ENCODE measurements at places on chromosomes 13 and 19. TPM values are rescaled to one million over a fixed set of nuclear protein-coding genes. Genes with fewer than 3 reads are reported as not detected.

Gene LHFPL6
- 8.9 TPM for polyA plus RNA-seq

Gene TRMT1
- polyA plus RNA-seq, result 34.5 TPM

Gene GPC6
- polyA plus RNA-seq, result 0.45 TPM

Gene CD209
- not detected for polyA plus RNA-seq

DNA sequence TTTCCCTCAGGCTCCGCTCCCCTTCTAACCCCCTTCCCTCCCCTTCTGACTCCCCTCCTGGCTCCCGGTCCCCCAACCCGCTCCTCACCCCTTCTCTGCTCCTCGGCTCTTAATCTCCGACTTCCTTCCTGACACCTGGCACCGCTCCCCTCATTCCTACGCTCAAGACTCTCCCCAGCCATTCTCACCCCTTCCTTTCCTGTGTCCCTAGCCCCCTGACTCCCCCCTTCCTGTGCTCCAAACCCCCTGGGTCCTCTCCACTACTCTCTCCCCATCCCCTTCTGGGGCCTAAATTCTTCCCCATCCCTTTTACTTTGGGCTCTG, 658 bp downstream of the CLPP start:
- H3K27me3 ChIP-seq, result no peaks in the 10 kb centered on the region
- peak overlapping the region; percentile 97 for H3K4me3 ChIP-seq
- H3K4me1 ChIP-seq, result peaks cover 3% of the 10 kb centered on the region
- peaks cover 15% of the 10 kb centered on the region for H3K36me3 ChIP-seq
- peak overlapping the region; percentile 58 for H3K27ac ChIP-seq

GRCh38 chr13:113371061-113371460, 7.1 kb upstream of the GRTP1 start:
- no peak overlapping the region for H3K27ac ChIP-seq
- DNase-seq, result no peak
- no peaks in the 10 kb centered on the region for H3K4me1 ChIP-seq
- peaks cover under 1% of the 10 kb centered on the region for H3K27me3 ChIP-seq
- H3K36me3 ChIP-seq, result no peaks in the 10 kb centered on the region

DNA sequence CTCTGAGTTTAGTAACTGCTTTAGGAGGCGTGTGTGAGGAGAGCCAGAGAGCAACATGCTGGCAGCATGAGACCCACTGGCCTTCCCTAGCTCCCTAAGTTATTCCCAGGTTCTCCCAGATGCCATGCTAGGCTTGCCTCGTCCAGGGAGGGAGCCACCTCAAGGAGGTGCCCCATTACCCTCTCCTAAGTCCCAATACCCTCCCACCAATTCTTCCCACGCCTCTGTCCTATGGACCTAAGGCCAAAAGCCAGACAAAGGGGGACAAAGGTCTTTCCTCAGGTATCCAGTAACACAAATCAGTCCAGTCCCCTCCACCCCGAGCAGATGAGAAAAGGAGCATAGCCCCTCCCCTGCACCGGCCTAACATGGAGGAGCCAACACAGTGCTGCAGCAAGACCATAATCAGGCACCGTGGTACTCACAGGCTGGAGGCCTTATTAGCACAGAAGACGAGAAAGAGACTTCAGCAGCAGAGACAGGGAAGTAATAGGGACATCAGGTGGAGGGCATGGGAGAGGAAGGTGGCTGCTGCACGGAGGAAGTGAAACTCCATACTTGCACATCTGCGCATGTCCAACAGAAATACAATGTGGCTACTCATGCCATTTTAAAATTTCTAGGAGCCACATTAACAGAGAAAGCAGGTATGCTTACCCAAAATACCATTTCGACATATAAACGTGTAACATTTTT, 46.3 kb downstream of the BRD4 start:
- no peak for DNase-seq
- H3K27ac ChIP-seq, result no peak overlapping the region
- H3K27me3 ChIP-seq, result no peaks in the 10 kb centered on the region
- no peak overlapping the region for H3K4me3 ChIP-seq

DNA sequence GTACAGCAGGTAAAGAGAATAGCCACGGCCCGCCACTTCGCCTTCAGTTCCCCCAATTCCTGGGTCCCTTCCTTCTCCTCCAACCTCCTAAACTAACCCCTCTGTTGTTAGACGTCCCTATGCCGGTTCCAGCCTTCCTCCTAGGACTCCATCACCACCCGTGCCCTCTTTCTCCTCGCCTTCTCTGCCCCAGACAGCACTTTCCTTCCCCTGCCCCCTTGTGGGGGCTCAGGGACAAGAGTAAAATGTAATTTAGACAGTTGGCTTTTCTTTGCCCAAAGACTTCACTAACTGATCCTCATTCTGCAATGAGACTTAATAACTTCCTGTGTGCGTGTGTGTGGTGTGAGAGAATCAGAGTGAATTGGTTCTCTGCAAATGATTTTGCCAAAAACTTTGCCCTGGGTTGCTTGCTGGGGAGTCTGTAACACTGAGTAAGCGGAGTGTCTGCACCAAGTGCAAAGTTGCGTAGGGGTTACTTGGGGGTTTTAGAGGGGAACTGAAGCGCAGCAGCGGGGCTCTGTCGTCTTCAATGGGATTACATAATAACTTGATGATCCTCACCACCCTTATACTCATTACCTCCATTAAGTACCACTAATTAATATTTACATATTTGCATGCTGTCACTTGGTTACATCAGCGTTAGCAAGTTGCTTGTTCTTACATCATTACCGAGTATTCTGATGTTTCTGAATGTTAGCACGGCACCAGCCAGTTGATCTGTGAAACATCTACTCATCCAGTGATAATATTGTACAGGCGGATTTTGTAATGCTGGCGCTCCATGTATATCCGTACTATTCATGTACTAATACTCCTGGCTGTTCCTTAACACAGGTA, 19.9 kb upstream of the SGCG start:
- DNase-seq, result no peak
- H3K27ac ChIP-seq, result no peak overlapping the region
- H3K36me3 ChIP-seq, result no peaks in the 10 kb centered on the region
- H3K27me3 ChIP-seq, result peaks cover 18% of the 10 kb centered on the region
- no peak overlapping the region for H3K4me3 ChIP-seq

DNA sequence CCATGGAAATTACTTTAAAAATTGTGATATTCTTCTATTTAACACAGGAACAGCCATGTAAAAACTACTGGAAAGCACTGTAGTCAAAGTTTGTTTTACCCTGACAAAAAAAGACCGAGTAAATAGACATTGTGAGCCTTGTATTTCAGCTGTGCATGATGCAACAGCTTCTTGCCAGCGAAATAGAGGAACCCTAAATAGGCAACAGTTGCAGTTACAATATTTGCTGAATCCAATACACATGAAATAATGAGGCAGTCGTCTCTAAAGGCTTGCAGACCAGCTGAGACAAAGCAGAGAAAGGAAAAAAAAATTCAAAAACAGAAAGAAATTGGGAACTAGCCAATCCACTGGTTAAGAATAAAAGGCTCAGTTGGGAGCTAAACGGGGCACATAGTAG, 1001.1 kb downstream of the OLFM4 start:
- H3K36me3 ChIP-seq, result no peaks in the 10 kb centered on the region
- DNase-seq, result no peak
- H3K4me1 ChIP-seq, result no peaks in the 10 kb centered on the region
- no peak overlapping the region for H3K4me3 ChIP-seq
- no peak overlapping the region for H3K27ac ChIP-seq

DNA sequence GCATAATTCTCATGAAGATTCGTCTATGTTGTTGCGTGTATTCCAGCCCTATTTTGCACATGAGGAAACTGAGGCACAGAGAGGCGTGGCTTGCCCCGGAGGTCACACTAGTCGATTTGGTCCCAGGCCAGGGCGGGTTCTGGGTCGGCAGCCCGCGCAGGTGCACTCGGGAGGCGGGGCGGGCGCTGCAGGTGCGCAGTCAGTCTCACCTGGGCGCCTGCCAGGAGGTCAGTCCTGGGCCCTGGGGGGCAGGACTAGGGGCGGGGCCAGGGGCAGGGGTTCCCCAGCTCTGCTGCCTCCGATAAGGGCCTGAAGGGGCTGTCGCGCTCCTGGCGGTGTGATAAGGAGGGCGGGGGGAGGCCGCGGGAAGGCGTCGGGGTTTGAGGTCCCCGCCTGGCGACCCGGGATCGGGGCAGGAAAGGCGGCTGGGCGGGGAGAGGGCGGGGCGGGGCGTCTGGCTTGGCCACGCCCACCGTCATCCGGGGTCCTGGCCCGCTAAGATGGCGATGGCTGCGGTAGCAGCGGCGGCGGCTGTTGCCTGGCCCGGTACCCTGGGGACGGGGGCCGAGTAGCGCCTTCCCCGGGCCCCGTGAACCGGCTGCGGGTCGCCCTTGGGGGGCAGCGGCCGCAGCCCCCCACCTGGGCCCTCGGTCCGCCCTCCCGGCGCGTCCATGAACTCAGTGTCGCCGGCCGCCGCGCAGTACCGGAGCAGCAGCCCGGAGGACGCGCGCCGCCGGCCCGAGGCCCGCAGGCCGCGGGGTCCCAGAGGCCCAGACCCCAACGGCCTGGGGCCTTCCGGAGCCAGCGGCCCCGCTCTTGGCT, at the start of gene ATG4D:
ATG4D (plus strand) TSS at position 485 of the 822 bp plus-strand sequence; CDS start at position 672, 187 bp downstream.
- peak within 1 kb of the TSS; percentile 61 for H3K4me3 ChIP-seq
- peak within 1 kb of the TSS; percentile 43 for H3K27ac ChIP-seq
- H3K36me3 ChIP-seq, result peaks cover 7% of the 10 kb centered on the region
- DNase-seq, result no peak
- H3K27me3 ChIP-seq, result no peaks in the 10 kb centered on the region

GRCh38 chr13:46324976-46325375, 62.1 kb downstream of the RUBCNL start:
- no peak overlapping the region for H3K27ac ChIP-seq
- H3K36me3 ChIP-seq, result no peaks in the 10 kb centered on the region
- H3K4me1 ChIP-seq, result no peaks in the 10 kb centered on the region
- H3K4me3 ChIP-seq, result no peak overlapping the region

GRCh38 chr19:18119013-18119716, 21.6 kb downstream of the MAST3 start:
- H3K36me3 ChIP-seq, result no peaks in the 10 kb centered on the region
- H3K27ac ChIP-seq, result no peak overlapping the region
- no peaks in the 10 kb centered on the region for H3K27me3 ChIP-seq
- peaks cover 10% of the 10 kb centered on the region for H3K4me1 ChIP-seq
- DNase-seq, result no peak

DNA sequence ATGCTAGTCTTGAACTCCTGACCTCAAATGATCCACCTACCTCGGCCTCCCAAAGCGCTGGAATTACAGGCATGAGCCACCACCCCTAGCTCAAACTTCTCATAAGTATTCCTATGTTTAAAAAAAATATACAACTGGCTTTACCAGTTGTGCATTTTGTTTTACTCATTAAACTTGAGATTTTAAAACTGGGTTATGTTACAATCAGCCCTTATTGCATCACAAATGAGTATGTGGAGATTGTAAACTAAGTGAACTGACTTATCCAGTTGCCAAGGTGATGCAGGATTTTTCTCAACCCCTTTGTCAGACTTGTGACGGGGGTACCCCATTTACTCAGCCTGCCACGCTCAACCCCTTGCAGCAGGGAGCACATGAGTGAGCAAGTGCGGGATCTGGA, 14.4 kb upstream of the GTF2F2 start:
- no peak overlapping the region for H3K4me3 ChIP-seq
- H3K4me1 ChIP-seq, result no peaks in the 10 kb centered on the region
- H3K36me3 ChIP-seq, result no peaks in the 10 kb centered on the region
- H3K27me3 ChIP-seq, result no peaks in the 10 kb centered on the region

DNA sequence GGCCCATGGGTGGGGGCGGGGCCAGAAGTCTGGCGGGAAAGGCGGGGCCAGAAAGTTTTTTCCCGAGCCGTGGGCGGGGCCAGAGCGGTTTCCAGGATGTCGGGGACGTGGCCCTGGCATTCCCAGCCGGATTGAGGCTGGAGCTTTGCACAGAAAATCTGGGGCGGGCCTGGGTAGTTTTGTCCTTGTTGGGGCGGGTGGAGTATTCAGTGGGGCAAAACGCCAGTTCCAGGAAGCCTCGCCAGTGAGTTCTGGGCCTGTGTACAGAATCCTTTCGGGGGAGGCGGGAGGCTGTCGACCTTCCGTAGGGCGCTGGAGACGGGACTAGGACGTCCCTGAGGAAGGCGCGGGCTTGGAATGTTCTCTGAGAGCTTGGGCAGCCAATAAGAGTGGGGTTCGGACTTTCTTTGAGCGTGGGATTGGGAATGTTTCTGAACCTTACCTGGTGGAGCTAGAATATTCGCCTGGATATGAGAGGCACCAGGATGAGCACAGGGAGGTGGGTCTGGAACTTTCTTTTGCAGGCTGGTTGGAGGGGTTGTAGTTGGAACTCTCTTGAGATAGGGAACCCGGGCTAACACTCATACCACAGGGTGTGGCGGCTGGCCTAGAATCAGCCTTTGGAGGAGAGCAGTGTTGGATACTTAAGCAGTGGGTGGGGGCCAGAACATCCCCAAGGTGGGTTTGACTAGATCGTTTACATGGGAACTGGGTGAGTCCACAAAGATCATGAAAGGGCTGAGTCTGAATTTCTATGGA, 1.3 kb downstream of the CCDC9 start:
- H3K4me3 ChIP-seq, result peak overlapping the region; percentile 77
- peaks cover 29% of the 10 kb centered on the region for H3K4me1 ChIP-seq
- H3K27ac ChIP-seq, result peak overlapping the region; percentile 70
- DNase-seq, result peak; percentile 66
- peaks cover 29% of the 10 kb centered on the region for H3K36me3 ChIP-seq

- H3K36me3 ChIP-seq, result no peaks in the 10 kb centered on the region
- peak; percentile 66 for DNase-seq
- no peaks in the 10 kb centered on the region for H3K27me3 ChIP-seq
- H3K4me1 ChIP-seq, result peaks cover 9% of the 10 kb centered on the region
Measured at GRCh38 chr19:11505032-11505503, 571 bp downstream of the ZNF653 start.

DNA sequence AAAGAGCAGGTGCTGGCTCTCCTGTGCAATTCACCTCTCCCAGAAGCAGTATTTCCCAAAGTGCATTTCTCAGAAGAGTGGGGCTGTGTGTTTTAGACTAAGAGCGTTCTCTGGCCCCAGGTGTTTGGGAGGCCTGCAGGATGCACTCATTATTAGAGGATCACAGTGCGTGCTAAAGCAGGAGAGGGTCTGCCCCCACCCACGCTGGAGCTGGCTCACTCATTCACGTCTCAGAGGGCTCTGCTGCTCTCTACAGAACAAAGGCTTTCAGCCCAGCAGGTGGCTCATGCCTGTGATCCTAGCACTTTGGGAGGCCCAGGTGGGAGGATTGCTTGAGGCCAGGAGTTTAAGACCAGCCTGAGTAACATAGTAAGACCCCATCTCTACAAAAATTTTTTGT, 756.7 kb downstream of the UQCRFS1 start:
- no peaks in the 10 kb centered on the region for H3K27me3 ChIP-seq
- no peaks in the 10 kb centered on the region for H3K4me1 ChIP-seq
- no peaks in the 10 kb centered on the region for H3K36me3 ChIP-seq
- no peak overlapping the region for H3K4me3 ChIP-seq
- H3K27ac ChIP-seq, result no peak overlapping the region

- no peak overlapping the region for H3K4me3 ChIP-seq
- H3K36me3 ChIP-seq, result no peaks in the 10 kb centered on the region
- DNase-seq, result no peak
- no peaks in the 10 kb centered on the region for H3K27me3 ChIP-seq
- no peak overlapping the region for H3K27ac ChIP-seq
Measured at GRCh38 chr13:110055089-110055488, 251.9 kb downstream of the COL4A1 start.

GRCh38 chr13:72313546-72313945, 413.9 kb downstream of the MZT1 start:
- no peaks in the 10 kb centered on the region for H3K36me3 ChIP-seq
- H3K27me3 ChIP-seq, result no peaks in the 10 kb centered on the region
- DNase-seq, result no peak
- no peak overlapping the region for H3K4me3 ChIP-seq

- no peaks in the 10 kb centered on the region for H3K36me3 ChIP-seq
- H3K27ac ChIP-seq, result no peak overlapping the region
Measured at GRCh38 chr19:41529484-41530183, 46.3 kb upstream of the CEACAM21 start.

GRCh38 chr19:995051-995827, 5.0 kb upstream of the GRIN3B start:
- H3K4me1 ChIP-seq, result peaks cover 12% of the 10 kb centered on the region
- H3K36me3 ChIP-seq, result peaks cover 20% of the 10 kb centered on the region
- no peak overlapping the region for H3K27ac ChIP-seq
- no peak for DNase-seq

Data from keratinocyte (primary cell).